ENCODE measurements at places on chromosomes 1 and 21.

DNA sequence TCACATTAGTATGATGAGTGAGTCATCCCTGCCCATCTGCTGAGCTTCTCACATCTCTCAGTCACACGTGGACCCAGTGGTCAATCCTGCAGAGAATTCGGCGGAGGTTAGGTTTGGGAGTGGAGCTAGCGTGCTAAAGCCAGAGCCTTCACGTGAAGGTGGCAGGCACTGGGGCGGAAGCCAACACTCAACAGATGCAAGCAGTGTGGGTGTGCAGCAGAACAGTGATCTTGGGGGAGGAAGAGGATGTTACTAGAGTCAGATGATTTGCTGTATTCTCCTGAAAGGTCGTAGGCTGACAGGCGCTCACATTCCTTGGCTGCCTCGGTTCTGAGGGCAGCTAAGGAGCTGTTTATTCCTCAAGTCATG lies 6.7 kb downstream of the C1orf115 start:
- DNase-seq, result peak; percentile 19

- no peak for DNase-seq
Observed at GRCh38 chr1:225539575-225539974, 111.7 kb upstream of the LBR start.

DNA sequence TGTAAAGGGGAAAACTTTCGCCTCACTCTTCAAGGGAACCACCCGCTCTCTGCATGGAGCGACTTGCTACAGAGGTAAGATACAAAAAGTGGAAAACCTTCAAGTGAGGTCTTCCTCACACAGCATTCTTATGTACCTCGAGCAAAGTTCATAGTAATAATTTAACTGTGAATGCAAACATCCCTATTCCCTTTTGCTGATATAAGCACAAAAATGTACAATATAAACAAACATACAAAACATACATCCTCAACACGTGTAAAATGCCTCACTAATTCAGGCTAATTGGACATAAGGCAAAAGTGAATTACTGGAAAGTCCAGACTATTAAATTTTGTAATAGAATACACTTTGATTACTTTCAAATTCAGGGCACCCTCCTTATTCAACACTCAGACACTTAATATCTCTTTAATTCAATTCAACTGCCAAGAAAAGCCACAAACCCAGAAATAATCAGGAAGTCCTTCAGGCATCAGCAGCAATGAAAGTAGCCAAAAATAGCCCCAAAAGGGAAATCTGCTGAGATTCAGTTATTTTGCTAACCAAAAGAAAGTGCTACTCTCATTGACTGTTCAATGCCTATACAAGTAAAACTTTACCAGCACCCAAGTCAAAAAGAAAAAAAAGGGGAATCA lies 15.2 kb upstream of the LMX1A start:
- DNase-seq, result no peak

- DNase-seq, result no peak
Observed at GRCh38 chr1:21930629-21931170, 6.4 kb downstream of the HSPG2 start.

GRCh38 chr1:23867542-23867894 lies 572 bp downstream of the FUCA1 start:
- no peak for DNase-seq

DNA sequence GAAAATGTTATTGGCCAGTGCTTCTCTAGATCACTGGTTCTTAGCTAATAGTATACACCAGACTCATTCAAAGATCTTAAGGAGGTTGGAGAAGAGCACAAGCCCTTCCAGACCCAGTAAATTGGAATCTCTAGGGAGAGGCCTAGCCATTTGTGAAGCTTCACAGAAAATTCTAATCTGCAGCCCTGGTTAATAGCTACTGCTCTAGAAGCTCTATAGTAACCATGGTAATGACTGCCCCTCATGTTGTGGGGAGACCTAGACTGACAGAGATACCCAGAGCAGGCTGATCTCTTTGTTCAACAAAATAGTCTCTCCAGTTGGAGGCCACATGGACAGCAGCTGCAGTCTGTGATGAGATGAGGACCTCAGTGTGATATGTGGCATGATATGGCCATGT lies 31.7 kb downstream of the ARID1A start:
- DNase-seq, result no peak

GRCh38 chr1:117758444-117759316 lies 152.8 kb downstream of the TENT5C start:
- peak; percentile 75 for DNase-seq

GRCh38 chr1:201732351-201732750 lies 96.6 kb upstream of the IPO9 start:
- DNase-seq, result no peak

- no peak for DNase-seq
Observed at GRCh38 chr1:205370780-205371179, 14.1 kb upstream of the KLHDC8A start.

GRCh38 chr1:202063093-202063492 lies 52.7 kb downstream of the ELF3 start:
- DNase-seq, result no peak

DNA sequence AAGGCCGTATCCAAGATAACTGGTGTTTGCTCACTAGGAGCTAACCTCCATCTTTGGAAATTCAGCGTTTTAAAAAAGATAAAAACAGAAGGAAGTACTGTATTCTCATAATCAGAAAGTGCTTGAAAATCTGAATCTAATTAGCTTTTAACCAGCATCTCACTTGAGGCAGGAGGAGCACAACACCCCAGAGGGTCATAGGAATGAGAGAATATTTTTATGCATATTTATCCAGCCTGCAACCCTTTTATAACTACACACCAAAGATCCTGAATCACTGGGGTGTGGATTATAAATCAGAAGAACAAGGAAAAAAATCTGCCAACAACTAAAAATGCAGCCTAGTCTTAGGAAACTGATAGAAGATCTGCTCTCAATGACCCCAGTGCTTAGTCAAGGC lies 68.0 kb upstream of the PTCH2 start:
- no peak for DNase-seq

DNA sequence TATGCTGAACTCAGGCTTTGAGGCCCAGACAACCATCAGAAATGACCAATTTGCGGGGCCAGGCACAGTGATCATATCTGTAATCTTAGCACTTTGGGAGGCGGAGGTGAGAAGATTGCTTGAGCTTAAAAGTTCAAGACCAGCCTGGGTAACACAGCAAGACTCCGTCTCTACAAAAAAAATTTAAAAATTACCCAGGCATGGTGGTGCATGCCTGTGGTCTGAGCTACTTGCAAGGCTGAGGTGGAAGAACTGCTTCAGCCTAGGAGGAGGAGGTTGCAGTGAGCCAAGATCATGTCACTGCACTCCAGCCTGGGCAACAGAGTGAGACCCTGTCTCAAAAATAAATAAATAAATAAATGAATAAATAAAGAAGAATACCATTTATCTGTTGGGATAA lies 156.5 kb downstream of the EIF4G3 start:
- DNase-seq, result no peak

GRCh38 chr1:150083907-150084306 lies 16.3 kb downstream of the VPS45 start:
- DNase-seq, result no peak

DNA sequence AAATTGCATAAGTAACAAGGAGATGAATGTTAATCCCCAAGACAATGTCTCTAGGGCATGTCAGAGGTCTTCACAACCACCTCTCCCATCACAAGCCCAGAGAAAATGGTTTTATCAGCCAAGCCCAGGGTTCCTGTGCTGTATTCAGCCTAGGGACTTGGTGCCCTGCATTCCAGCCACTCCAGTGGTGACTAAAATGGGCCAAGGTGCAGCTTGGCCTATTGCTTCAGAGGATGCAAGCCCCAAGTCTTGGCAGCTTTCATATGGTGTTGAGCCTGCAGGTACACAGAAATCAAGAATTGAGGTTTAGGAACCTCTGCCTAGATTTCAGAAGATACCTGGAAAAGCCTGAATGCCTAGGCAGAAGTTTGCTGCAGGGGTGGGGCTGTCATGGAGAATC lies 1118.6 kb downstream of the PLA2G4A start:
- no peak for DNase-seq

GRCh38 chr1:23959461-23960290 lies at the start of gene PNRC2:
Gene PNRC2, plus strand, starts transcription at chr1:23959828. Its CDS starts 1,630 bp downstream, at chr1:23961458.
- peak; percentile 85 for DNase-seq

DNA sequence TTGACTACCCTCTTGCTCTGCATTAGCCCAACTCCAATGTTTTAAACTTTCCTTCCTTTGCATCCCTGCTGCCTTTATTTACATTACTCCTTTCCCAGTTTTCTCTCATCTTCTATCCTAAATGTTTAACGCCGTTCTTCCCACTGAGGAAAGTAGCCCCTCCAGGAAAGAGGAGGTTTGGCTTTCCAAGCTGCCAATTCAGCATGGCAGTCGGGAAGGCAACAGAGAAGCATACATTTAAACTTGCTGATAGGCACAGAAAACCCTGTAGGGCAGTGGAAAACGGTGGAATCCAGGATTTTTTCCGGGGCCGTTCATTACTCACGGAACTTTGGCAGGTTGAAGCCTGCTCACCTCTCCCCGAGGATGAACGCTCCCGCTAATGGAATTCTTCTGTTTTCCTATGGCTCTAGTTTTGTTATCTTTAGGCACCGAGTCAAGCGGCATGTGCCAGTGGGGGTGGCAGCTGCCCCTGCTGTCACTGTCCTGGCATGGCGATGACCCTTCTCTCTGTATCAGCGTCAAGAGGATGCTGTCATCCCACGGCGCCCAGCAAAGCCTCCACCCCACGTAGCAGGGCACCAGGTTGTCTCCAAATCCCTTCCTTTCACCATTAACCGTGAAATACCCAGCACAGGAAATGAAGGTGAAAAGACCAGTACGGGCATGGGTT lies 48.3 kb downstream of the ZBTB18 start:
- DNase-seq, result no peak

DNA sequence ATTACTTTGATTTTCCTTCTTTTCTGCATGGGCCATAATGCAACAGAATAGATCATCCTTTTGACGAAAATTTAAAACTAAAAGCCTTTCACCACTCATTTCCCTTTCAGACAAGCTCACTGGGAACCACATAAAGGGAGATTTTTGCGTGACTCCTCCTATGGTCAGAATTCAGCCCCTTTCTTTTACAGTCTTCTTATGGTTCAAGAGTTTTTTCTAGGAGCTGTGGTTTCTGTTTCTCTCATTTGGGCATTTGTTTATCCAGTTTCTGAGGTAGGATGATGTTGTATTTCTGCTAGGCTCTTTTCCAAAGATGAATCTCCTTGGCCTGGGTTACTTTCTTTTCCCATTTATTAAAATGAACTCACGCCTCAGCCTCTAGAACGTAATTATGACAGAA lies 16.9 kb downstream of the RGS1 start:
- no peak for DNase-seq

Measured in HFF-Myc (cell line).